H54 (cell line): ENCODE measurements at places on chromosomes 4 and X.
A peak's percentile ranks its signal among the peaks of the same experiment; 100 is the strongest.

DNA sequence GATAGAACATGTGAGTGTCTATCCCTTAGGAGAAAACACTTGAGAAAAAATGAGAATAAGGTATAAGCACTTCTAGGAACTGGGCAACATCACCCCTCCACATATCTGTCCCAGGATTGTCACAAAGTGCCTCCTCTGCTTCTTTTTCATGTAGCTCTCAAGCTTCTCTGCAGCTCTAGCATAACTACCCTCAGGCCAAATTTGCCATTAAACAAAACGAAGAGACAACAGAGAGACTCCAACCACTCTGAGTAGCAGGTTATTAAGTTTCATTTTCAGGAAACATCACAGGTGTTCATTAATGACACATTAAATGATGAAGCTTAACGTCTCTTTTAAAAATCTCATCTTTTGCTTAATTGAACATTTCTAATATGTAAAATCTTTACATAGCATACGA is 580.0 kb downstream of the GALNTL6 start:
- no peak for DNase-seq

- DNase-seq, result no peak
Observed at GRCh38 chrX:155179346-155179997, 36.8 kb upstream of the VBP1 start.

- no peak for DNase-seq
Observed at GRCh38 chr4:163988391-163988790, 493.9 kb downstream of the TMA16 start.

DNA sequence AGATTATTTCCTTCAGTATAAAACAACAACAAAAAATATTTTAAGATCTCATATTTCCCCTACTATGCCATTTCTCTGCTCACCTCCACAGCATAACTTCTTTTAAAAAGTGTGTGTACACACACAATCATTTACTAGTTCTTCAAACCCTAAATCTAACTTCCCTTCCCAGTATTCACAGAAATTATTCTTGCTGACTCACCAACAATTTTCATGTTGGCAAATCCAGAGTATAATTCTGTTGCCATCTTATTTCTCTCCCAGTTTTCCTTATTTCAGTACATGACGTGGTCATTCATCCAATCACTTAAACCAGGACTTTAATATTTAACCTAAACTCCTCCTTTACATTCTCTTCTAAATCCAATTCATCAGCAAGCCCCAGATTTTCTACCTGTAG is 11.4 kb upstream of the RAP1GDS1 start:
- DNase-seq, result no peak

GRCh38 chr4:17997129-17997528 is 24.4 kb downstream of the LCORL start:
- DNase-seq, result no peak

- no peak for DNase-seq
Observed at GRCh38 chr4:75042601-75043208, 109.8 kb downstream of the PARM1 start.

DNA sequence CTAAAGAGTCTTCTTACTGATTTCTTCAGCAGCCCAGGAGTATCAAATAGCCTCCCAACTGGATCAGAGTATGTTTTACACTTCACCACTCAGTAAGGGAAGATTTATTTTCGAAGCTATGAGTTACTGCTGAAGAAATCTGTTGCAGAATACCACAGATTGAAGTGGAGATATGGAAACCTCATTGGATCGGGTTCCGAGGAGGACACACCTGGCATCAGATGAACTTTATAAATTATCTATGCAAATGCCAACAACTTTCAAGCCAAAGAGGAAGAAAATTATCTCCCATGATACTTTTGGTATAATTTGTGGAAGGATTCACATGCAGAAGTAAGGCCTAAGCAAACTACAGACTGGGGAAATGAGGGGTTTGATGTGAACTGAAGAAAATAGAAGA is 515.9 kb upstream of the NDST4 start:
- no peak for DNase-seq

GRCh38 chr4:37719021-37719420 is 32.8 kb upstream of the RELL1 start:
- DNase-seq, result no peak

GRCh38 chr4:123784626-123785025 is 388.0 kb downstream of the SPRY1 start:
- no peak for DNase-seq

GRCh38 chr4:145587088-145587754 is 32.0 kb upstream of the MMAA start:
- DNase-seq, result no peak

DNA sequence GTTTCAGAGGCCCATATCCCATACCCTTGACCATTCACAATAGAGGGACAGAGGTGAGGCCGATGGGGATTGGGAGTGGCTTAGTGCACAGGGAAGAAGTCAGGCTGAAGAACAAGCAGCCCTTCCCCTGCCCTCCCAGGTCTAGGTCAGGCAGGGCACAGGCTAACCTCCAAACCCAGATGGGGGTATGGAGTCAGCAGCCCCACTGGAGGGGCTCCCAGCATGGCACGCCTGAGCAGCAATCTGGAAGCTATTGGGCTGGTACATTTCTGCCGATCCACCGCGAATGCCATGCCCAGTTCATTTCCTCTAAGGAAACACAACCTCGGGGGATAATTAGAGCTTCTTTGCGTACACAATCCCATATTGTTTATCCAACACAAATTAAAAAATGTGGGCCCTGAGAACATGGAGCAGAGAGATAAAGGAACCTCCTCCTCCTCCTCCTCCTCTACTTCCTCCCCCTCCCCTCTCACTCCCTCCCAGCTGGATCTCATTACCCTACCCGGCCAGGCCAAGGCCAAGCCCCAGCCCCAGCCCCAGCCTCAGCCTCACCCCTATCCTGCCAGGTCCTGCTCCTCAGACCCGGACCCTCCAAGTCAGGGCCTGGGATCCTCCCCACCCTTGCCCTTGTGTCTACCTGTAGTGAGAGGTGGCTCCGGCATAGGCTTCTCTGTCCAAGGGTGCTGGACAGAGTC is 83.0 kb downstream of the PJA1 start:
- DNase-seq, result no peak

DNA sequence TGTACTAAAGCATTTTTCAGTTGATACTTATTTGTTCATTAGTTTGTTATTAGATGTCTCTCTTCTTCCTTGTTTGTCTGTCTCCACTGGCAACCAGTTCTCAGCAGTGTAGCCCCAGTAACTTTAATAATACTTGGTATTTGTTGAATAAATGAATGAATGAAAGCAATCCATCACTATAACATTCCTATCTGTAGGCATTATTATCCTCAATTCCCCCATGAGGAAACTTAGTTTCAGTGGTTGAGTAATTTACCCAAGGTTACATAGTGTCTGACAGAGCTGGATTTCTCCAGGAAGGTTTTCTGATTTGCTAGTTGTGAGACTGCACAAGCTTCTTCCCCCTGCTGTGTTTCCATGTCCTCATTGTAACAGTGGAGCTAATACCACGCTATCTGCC is 27.8 kb upstream of the MAOB start:
- no peak for DNase-seq

DNA sequence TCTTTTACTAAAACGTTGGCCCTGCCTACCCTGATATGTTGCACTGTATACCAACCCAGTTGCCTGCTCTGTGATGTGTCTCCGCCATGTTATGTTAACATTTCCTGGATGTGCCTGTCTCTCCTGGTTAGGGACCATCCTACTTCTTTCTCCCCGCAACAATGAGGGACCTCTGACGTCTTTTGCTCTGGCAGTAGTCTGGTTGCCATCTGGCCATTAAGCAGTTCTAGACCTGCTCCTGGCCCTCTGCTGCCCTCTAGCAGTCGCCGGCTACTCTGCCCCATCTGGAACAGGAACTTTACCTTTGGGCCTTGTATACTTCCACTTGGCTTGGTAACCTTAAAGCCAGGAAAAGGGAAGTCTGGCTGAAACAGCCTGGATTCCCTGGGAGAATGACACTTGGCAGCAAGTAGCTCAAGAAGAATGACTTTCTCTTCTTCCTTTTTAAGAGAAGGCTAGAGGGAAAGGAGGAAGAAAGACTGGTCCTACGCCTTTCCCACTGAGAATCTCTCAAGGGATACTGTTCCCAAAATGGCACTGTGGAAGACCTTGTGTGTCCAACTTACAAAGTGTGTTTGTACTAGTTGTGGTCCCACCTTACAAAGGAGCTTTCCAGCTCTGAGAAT is 63.5 kb downstream of the GPC3 start:
- DNase-seq, result peak; percentile 5

DNA sequence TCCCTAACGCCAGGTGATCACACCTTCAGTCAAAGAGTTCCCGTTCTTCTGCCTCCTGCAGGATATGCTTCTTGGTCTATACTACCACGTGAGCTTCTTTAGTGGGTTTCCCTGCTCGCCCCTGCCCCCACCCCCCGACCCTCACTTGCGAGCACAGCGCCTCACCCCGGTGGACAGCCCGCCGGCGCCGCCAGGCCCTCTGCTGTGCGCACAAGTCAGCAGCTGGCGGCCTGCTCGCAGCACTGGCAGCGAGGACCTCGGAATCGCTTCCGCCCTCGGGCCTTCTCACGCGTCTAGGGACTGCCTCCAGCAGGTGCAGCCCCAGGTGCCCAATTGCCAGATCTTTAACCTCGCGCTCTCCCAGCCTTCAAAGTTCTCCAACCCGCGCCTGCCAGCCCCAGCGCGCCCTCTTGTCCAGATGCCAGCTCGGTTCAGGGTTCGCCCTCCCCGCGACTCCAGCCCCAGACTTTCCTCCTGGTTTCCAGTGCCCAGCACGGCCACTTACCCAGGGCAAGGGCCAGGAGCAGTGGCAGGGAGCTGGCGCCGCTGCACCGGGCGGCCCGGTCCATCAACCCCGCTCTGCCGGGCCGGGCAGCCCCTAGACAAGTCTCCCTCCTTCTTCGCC is 454 bp downstream of the BTC start:
- peak; percentile 4 for DNase-seq

DNA sequence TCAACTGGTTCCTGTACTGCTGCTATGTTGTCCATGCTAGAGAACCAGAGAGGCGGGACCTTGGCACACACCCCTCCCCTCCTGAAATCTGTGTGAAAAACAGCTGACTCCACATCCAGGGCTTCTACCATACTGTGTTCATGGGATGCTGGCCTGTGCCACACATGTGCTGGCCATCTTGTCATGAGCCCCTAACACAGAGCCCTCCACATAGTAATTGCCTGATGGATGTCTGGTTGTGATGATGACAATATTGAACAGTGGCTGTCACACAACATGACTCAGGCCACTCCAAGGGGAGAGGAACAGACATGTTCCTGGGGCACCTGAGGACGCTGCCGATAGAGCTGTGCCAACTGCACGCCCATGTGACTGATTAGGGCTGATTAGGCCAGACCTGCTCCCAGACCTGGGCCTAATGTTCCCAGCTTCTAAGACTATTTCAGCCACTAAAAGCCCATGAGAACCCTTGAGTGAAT is 13.1 kb downstream of the SLC25A5 start:
- no peak for DNase-seq

GRCh38 chr4:145843148-145843547 is 95.5 kb downstream of the ZNF827 start:
- DNase-seq, result no peak

- DNase-seq, result no peak
Observed at GRCh38 chrX:34382416-34382815, 250.3 kb upstream of the FAM47A start.

GRCh38 chrX:35023683-35024082 is 81.1 kb downstream of the FAM47B start:
- no peak for DNase-seq

GRCh38 chrX:14010566-14010965 is 19.1 kb downstream of the GEMIN8 start:
- no peak for DNase-seq

DNA sequence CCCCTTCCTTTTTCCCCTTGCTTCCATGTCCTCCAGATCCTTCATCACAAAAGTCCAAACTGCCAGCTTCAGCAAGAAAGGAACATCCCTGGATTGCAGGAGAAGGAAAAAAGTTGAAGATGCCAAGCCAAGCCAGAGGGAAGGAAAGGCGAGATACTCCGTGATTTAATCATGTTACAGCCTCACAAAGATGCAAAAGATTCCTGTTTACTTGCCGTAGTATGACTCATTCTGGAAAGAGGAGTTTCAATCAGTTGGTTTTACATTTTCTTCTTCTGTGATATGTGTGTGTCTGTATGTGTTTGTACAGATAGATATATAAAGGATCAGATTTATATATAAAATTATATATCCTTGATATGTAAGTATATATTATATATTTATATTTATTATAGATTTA is 69.3 kb downstream of the BTC start:
- DNase-seq, result no peak

- DNase-seq, result no peak
Observed at GRCh38 chr4:184938871-184939270, 79.4 kb upstream of the HELT start.

DNA sequence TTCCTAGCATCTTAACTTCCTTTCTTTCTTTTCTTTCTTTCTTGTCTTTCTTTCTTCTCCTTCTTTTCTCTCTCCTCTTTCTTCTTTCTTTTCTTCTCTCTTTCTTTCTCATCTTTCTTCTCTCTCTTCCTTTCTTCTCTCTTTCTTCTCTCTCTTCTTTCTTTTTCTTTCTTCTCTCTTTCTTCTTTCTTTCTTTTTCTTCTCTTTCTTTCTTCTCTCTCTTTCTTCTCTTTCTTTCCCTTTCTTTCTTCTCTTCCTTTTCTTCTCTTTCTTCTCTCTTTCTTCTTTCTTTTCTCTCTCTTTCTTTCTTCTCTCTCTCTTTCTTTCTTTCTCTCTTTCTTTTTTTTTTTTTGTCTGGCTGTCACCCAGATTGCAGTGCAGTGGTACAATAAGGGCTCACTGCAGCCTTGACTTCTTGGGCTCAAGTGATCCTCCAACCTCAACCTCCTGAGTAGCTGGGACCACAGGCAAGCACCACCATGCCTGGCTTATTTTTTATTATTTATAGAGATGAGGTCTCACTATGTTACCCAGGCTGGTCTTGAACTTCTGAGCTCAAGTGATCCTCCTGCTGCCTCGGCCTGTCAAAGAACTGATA is 17.5 kb downstream of the NMU start:
- DNase-seq, result no peak

- DNase-seq, result no peak
Observed at GRCh38 chrX:18410038-18410437, 15.4 kb upstream of the CDKL5 start.

- no peak for DNase-seq
Observed at GRCh38 chr4:76585272-76585671, 150.2 kb downstream of the SHROOM3 start.
